ENCODE measurements at places on chromosomes 11 and 22.

GRCh38 chr11:71131861-71132260, 120.5 kb downstream of the SHANK2 start:
- DNase-seq, result no peak

DNA sequence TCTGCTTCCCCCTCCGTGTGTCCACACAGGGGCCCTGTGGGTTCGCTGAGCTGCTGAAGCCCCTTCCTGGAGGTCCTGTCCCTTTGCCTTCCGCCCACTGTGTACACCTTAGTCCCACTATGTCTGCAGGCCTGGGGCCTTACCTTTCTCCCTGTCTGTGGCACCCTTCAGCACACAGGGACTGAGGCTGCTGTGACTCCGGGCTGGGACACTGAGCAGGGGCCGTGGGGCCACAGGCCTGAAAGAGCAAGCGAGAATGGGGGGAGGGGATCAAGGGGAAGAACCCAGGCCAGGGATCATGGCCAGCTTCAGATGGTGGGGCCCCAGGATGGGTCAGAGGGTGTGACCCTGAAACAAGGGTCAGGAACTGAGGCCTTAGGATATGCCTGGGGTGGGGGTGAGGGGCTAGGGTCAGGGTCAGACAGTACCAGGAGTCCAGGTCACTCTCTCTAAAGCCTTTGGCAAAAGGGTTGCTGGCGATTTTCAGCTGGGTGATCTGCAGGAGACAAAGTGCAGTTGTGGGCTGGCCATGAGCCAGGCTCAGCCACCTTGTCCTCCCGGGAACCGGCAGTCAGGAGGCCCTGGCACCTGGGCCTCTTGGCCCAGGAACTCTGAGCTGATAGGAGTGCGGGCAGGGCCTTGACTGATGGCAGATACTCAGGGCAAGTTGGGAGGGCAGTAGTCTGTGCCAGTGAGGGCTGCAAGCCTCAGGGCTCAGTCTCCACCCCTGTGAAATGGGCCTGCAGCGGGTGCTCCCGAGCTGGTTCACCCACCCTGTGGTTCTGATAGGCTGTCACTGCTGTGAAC, 2.6 kb upstream of the NUDT8 start:
- DNase-seq, result no peak

DNA sequence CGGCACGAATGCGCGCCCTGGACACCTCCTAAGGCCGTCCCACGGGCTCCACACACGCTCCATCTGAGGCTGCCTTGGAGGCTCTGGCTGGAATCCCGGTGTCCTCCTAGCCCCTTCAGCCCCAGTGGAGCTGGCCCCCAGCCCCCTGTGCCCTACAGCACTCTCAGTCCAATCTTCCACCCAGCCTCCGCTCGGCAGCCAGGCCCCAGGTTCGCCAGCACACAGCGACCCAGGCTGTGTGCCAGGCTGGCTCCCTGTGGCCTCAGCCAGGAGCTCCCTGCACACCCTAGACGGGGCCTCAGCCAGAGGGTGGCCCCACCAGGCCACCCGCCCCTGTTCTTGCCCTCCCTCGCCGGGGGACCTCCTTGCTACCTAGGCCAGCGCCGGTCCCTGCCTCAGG, 18.6 kb downstream of the MOB2 start:
- no peak for DNase-seq

DNA sequence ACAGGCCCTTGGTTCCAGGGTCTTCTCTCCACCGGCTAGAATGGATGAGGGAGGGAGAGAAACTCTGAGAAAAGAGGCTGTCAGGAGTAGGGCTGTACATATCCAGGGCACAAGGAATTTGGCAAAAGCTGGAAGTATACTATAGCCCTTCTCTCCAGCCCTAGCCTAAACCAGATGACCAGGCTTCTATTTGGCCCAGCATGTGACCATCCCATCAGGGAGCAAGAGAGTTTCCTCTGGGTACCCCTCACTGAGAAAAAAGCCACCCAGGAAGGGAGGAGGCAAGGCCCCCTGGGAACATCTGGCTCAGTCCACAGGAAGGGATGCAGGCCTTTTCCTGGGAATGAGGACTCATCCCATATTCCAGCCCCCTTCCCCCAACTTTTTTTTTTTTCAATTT, 8.3 kb downstream of the CD44 start:
- no peak for DNase-seq
